Cerebellar cortex (tissue), 1 donor: ENCODE measurements at places on chromosomes 11 and 22.

DNA sequence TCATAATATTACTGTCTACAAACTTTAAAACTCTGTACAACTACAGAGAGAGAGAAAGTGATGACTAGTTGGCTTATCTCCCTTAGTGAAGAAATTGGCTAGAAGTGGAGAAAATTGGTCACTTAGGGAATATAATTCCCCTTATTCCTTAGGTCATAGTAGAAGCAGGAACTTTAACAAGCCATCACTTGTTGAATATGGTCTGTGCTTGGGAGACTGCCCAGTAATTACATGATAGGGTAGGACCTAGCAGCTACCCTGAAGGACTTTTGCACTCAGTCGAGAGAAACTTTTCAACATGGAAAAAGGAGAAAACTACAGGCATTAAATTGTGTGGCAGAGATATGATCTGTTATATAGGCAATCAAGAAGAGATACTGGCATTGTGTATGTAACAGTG is 576.5 kb upstream of the CCDC90B start:
- no peak for DNase-seq

GRCh38 chr11:73982595-73982989 is at the start of gene UCP2:
UCP2 (minus strand) TSS chr11:73982843; CDS start chr11:73978378, 4,465 bp downstream.
- no peak for DNase-seq

- no peak for DNase-seq
These were observed 283.8 kb downstream of the BRD1 start for GRCh38 chr22:49543876-49544275.

DNA sequence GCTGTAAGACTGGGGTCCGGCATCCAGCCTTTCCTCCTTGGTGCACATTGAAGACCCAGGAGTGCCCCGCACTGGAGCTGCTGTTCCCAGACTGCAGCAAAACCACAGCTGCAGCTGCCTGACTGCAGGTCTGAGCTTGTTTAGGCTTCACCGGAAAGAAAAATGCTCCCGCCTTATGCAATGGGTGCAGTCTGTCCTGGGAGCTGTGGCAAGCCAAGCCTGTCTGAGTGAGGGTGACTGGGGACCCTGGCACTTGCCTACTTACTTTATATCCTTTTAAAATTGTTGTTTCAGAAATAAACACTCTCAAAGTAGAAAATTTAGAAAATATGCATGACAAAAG is 23.3 kb upstream of the CD44 start:
- no peak for DNase-seq

GRCh38 chr11:61637277-61637676 is 42.9 kb upstream of the DAGLA start:
- DNase-seq, result no peak

- DNase-seq, result no peak
These were observed 39.4 kb upstream of the TOLLIP start for GRCh38 chr11:1348796-1349326.

GRCh38 chr11:133726542-133726941 is 118.8 kb downstream of the SPATA19 start:
- DNase-seq, result peak; percentile 84

DNA sequence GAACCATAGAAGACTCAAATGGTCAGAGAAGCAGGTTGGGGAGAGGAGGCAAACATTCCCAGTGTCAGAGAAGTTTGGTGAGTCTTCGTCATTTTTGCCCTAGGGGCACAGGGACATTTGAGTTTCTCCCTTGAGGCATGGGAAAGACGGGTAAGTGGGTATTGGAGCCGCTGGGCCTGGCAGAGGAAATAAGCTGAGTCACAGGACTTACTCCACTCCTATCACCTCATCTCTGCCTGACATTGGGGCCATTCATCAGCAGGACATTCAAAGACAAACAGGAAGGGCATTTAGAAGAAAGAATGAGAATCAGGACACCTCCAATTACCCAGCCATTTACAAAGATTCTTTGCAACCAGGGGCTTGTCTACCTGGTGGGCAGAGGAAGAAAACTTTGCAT is 100.7 kb upstream of the SEZ6L start:
- DNase-seq, result no peak

DNA sequence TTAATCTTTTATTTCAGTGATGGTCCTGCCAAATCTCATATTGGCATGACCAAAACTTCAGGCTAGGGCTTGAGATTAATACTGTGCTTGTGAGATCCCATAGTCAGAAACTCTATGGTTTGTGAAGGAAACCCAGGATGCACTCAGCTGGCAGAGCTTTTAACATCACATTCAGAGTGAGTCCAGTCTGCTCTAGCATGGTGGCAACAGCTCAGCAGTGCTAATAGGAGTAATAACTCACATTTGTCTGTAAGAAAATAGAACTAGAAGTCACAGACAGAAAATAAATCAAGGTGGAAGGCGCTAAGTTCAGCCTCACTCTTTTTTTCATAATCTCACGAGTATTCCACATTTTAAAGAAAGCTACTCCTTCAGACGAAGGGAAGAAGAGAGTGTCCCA is 549.3 kb upstream of the TENM4 start:
- DNase-seq, result no peak

DNA sequence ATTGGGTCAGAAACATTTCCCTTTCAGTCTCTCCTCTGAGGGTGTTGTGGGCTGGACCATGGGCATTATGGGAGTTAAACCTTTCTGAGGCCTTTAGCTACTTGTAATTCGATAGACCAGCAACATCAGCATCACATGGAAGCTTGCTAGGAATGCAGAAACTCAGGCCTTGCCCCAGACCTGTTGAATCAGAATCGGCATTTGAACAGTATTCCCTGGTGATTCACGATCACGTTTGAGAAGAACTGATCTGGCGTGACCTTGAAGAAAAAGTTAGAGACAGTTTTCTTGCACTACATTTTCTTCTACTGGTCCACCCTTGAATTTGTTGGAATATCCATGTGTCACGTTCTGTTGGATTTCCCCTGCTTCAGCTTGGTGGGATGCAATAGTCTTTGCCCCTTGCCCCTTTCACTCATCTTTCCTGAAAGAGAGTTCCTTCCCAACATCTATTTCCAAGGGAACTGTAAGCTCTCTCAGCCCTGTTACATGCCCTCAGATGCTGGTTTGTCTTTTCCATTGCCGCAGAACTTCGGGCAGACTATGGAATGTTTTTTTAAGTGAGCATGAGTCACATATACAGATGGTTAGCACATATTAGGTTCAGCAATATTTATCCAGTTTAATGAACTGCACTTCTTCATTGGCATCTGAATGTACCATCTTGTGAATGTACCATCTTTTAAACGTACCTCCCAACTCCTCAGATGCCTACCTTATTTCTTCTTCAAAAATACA is 23.9 kb downstream of the EHF start:
- no peak for DNase-seq

DNA sequence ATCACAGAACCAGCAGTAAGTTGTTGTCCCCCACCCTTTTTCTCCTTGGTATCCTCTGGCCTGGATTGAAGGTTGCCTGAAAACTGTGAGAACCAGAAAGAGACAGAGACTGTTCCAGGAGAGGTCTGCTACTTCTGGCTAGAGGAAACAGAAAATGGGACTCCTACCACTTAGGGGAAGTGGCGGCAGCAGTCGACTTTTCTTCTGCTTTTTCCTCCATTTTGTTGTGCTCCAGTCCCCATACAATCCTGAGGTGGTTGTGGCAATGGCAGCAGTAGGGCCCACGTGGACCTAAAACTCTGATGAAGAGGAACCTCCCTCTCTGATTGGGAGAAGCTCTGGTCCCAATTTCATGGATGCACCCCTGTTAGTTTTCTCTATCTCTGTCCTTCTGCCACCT is 76.0 kb upstream of the SORL1 start:
- DNase-seq, result no peak

- DNase-seq, result peak; percentile 93
These were observed at the start of gene KCNQ1OT1 for GRCh38 chr11:2699531-2700414. KCNQ1OT1 (minus strand) TSS chr11:2699994.

DNA sequence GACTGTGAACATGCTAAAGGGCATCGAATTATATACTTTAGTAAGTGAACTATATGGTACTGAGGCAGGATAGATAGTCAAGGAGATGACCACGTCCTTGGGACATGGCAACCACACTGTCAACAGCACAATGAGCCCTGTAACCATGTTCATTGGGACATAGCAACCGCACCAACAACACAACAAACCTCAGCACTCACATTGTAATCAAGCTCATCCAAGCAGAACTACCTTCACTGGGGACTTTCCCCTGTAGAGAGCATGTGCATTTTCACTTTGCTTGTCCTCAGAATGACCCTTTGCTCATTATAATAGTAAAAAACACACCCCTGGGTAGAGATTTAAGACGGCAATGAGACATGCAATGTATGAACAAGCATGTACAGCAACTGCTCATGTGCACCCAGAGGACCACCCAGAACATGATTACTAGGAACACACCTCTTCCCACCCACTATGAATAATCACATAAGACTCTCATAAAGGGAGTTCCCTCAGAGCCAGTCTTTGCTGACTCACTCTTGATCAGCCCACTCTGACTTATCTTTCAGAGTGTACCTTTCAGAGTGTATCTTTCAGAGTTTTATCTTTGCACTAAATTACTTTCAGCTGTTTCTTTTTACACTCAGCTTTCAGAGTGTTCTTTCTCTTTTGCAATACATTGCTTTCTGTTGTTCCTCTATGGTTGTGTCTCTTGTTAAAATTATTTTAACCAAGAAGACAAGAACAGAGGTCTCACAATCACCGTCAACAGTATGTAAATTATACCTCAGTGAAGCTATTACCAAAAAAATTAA is 4.1 kb upstream of the PLAAT2 start:
- DNase-seq, result no peak

DNA sequence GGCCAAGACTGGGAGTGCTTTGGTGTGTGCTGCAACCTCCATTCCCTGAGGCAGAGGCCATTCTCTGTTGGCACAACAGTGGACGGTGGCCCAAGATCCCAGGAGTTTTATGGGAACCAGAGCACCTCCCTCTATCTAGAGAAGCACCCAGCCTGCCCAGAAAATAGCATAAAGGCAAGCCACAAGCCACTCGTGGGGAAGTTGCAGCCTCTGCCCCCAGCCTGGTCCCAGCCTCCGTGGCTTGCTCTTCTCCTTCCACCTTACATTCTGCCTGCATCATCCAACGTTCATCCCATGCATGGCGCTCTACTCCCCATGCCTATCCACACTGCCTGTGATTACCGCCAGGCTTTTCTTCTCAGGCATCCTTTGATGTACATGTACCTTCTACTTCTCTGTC is 15.8 kb downstream of the IL17RA start:
- no peak for DNase-seq

DNA sequence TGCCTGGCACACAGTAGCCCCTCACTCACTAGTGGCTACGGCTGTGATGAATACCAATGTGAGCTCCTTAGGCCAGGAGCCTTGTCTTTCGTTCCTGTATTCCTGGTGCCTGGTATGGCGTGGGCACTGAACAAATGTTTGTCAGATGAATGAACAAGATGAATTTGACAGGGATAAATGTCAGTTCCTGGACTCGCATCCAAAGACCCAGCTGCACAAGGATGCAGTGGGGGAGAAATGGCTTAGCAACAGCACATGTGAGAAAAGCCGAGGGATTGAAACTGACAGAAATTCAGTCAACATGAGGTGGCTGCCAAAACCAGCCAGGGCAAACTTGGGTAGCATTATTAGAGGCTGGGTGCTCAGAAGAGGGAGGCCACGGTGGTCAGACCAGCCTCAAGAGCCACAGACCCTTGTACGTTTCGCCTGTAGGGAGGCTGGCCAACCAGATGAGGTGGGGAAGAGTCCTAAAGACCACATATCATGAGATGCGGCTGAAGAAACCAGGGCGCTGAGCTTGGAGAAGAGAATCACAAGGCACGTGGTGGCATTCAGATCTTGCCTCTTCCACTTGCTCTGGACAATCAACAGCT is 7.7 kb upstream of the SLC22A8 start:
- no peak for DNase-seq
